ENCODE measurements at places on chromosomes 4 and X. TPM values are rescaled to one million over a fixed set of nuclear protein-coding genes. Genes with fewer than 3 reads are reported as not detected.

Gene KIF4A
- 33.7 TPM for total RNA-seq

Gene PNCK
- total RNA-seq = 11.1 TPM

Gene HPSE
- 11.7 TPM for total RNA-seq

Gene LINC00632
- 12.1 TPM for total RNA-seq

Gene AVPR2
- 0.24 TPM for total RNA-seq

Gene MAGEA12
- 0.20 TPM for total RNA-seq

Gene TMEM129
- total RNA-seq = 53.2 TPM

Gene HOPX
- 5.7 TPM for total RNA-seq

Gene SOX3
- total RNA-seq = not detected

DNA sequence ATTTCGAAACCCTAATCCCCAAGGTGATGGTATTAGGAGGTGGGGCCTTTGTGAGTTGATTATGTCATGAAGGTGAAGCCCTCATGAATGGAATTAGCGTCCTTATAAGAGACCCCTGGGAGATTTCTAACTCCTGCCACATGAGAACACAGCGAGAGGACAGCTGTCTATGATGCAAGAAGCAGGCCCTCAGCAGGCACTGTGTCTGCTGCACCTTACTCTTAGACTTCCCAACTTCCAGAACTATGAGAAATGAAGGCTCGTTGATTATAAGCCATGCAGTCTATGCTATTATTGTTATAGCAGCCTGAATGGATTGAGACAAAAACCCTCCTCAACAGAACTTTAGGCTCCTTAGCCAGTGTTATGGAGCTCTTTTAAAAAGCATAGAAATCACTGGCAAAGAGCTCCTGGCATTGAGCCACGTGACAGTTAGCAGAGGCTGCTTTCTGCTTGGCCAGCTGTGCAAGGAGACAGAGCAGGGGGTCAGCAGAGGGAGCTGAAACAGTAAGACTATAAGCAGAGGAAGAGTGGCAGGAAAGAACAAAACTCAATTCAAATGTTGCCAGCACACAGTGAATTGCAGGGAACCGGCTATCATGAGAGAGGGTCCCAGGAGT, 219.2 kb upstream of the FAT1 start:
- DNase-seq = peak; percentile 63

DNA sequence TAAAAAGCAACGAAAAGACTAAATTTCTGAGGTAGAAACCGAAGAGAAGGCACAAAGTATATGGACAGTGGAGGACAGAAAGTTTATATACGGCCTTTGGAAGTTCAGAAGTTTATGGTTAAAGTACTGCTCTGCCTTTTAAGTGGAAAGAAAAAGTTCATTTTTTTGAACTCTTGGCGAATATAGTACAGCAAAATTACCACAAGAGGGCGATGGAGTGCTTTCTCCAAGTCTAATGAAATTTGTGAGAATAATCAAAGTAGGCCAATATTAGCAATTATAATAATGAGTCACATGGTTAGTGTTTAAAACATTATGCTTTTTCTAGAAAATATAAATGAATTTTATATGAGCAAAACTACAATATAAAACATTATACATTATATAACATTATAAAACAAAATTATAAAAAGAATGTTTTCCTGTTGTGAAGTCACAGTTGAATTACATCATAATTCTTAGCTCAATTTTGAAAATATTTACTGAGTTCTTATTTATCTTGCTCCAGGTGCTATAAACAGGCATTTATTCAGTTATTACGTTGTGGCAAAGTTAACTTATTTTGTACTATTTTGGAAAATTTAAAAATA, 136.2 kb upstream of the BMPR1B start:
- peak; percentile 23 for DNase-seq

GRCh38 chrX:19958552-19959486, 32.0 kb downstream of the BCLAF3 start:
- no peak for DNase-seq

GRCh38 chr4:175891851-175892250, 79.8 kb upstream of the GPM6A start:
- DNase-seq = no peak

- DNase-seq = peak; percentile 27
Measured at GRCh38 chr4:13918110-13918509, 290.6 kb upstream of the BOD1L1 start.

DNA sequence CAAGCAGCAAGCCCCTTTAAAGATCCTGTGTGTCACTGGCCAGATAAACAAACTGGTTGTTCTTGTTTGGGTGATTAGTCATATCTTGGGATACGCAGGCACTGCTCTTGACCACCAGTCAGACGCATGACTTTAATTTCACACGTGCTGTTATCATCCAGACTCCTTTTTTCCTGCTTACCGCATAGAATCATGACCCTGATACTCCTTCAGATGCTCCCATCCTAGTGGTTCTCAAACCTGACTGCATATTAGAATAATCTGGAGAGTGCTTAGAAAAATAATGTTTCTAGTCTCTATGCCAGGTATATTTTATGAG, 78.8 kb downstream of the CLDN22 start:
- DNase-seq = no peak

DNA sequence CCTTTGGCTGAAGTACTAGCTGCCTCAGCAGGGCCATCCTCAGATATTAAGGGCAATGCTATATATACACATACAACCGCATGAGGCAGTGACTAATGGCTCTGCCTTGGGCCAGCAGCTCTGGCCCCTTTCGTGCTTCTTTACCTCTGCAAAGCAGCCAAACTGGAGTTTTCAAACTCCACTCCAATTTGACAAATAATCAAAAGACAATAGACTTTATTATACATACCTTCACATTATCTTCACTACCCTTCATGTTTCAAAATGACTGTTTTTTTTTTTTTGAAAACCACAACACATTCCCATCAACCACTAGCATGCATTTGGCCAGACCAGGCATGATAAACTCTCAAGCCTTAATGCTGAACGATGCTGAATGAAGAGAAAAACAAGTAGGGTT, 187.7 kb downstream of the ENOX2 start:
- no peak for DNase-seq

GRCh38 chrX:30990361-30990760, 81.5 kb downstream of the FTHL17 start:
- no peak for DNase-seq

GRCh38 chr4:141565379-141566089, 70.8 kb upstream of the IL15 start:
- no peak for DNase-seq

DNA sequence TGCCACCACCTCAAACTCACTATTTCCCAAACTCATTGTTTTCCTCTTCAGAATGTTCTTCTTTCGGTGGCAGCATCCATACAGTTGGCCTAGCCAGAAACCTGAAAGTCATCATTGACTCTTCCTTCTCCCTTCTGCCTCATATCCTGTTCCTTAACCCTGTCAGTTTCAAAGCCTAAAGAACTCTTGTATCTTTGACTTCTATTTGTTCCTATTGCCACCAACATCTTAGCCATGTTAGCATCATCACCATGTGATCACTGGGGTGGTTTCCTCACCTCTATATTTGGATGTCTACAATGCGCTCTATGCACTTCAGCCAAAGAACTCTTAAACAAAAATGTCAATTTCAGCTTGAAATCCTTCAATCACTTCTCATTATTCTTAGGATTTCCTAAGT, 29.0 kb downstream of the DDX60L start:
- DNase-seq = no peak

DNA sequence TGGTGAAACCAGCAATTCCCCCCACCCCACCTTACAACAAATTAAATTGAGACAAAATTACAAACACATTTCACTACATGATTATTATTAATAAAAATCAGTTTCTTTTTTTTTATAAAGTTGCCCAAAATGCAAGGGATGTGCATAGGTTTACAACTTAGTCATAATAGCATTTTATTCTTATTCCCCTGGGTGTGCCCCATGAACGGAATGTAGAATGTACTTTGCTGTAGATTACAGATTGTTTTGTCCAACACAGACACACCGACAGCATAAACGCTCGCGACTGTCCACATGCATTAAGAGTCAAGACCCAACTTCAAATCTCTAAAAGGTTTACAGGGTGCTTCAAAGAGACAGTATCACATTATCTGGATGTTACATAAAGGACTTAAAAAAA, 72.3 kb downstream of the NYX start:
- DNase-seq = no peak

DNA sequence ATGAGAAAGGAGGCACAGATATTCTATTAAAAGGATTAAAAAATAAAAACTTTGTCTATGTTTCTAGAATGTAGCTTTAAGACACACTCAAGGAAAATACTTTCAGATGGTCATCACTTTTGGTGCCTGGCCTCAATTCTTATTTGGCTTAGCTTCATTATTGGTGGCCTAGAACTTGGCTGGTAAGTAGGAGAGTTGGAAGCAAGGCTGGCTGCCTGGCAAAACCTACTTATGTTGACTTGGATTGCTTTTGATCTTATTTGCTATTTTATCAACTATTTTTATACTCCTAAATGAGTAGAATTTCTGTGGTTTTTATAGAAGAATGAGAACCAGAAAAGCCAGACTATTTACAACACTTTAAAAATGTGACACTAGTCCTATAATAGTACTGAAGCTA, 35.3 kb upstream of the JADE3 start:
- DNase-seq = no peak

DNA sequence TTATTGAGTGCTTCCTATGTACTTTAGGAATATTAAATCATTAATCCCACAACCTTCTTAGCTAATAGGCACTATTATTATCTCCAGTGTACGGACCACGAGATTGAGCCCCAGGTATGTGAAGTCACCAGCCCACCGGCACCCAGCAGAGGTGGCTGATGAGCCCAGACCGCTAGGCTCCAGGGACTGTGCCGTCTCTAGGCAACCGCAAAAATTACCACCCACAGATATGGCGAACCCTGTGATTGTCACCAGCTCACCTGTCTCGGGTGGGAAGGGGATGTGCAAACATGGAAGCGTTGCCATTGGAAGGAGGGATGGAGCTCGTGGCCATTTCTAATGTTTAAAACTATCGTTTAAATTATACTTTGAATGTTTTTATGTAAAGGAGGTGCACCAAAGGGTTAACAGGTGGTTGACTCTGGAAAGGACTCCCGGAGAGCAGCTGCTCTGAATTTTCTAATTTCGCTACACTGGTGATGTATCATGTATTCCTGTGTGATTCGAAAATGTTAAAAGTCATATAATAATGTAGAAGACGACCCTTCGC, 21.0 kb upstream of the JAKMIP1 start:
- DNase-seq = no peak

DNA sequence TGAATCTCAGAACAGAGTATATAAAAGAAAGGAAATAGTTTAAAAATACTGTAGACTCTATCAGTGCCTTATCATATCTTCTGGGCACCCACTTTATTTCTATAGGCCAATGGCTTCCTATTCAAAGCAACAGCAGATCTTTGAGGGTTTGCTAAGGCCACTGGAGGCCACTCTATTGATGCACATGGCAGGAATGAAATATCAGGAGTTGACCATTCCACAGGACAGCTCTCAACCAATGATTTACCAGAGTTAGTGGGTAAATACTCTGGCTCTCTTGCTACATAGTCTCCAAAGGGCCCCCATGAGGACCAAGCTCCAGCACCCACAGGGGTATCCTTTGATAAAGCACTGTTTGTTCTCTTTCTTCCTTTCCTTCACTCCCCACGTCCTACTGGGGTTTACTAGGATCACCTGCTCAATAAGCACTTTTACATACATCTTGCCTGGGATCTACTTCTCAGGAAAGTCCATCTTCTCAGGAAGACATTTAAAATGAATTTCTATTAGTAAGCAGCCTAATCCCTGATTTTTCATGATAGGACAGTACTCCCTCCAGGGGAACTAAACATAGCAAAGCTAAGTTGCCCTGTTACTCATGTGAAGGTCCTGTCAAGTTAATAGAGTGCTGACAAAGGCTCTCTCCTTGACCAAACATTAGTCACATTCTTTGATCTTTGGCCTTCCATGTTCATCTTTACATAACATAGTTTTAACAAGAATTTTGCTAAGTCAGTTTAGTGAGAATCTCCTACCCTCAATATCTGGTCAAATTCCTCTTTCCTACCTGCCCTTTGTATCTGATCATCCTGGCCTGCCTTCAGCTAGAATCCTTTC, 459.7 kb downstream of the GRXCR1 start:
- DNase-seq = no peak

- DNase-seq = no peak
Measured at GRCh38 chr4:147709999-147710398, 21.9 kb upstream of the ARHGAP10 start.

DNA sequence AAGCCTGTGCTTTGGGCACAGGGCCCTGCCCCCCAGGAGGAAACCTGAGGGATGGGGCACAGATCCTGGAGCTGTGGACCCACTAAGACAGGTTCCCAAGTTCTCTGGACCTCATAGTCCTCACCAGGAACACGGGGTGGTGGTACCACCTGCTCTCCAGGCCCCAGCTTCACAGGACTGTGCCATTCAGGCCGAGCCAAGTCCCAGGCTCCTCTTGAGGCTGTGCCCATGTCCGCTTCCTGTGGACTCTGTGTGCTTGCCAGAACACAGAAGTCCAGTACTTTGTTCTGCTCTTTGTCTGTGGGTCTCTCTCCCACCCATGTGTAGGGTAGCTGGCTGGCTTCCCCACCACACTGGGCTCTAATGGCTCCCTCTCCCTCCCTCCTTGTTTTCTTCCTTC, 104.5 kb upstream of the PSAPL1 start:
- DNase-seq = no peak

DNA sequence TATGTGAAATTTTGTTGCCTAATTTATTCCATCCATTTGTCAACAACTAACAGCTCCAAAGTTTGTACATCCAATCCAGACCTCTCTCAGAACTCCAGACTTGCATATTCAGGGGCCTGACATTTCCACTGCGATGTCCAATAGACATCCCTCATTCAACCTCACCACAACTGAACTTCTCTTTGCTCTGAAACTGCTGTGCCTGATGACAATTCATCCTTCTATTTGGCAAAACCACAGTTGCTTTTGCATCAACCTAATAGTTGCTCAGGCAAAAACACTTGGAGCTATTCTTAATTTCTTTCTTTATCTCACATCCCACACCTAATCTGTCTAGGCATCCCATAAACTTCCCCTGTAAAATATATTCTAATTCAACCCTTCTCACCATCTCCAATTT, 56.5 kb downstream of the ANTXR2 start:
- DNase-seq = no peak

- DNase-seq = no peak
Measured at GRCh38 chrX:15059474-15059873, 186.3 kb downstream of the MOSPD2 start.

- no peak for DNase-seq
Measured at GRCh38 chr4:80948141-80948540, 82.4 kb upstream of the BMP3 start.

DNA sequence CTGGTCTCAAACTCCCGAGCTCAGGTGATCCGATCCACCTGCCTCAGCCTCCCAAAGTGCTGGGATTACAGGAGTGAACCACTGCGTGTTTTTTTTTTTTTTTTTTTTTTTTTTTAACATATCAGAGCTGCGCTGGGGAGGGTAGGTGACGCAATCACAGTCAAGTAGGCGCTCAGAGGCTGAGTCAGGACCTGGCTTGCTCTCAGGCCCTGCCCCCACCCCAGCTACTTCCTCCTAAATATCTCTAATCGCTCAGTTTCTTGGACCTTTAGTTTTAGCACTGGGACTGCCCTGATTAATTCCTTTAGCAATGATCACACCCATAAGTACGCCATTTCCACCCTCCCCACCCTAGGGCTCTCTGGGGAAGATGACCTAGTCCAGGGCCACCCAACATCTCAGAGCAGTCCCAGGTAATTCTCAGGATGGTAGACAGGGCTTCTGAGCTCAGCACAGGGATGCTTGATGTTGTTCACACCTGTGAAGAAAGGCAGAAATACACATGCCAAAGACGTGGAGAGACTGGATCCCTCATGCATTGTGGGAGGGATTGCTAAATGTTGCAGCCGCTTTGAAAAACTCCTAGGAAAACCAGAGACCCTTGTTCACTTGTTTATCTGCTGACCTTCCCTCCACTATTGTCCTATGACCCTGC, 50.2 kb downstream of the DDX3X start:
- DNase-seq = peak; percentile 74

GRCh38 chrX:139113708-139114107, 402.2 kb upstream of the FGF13 start:
- DNase-seq = no peak

Data from colonic mucosa (tissue), 4 donors.